ENCODE measurements at places on chromosomes 7 and 10.
A peak's percentile ranks its signal among the peaks of the same experiment; 100 is the strongest.

DNA sequence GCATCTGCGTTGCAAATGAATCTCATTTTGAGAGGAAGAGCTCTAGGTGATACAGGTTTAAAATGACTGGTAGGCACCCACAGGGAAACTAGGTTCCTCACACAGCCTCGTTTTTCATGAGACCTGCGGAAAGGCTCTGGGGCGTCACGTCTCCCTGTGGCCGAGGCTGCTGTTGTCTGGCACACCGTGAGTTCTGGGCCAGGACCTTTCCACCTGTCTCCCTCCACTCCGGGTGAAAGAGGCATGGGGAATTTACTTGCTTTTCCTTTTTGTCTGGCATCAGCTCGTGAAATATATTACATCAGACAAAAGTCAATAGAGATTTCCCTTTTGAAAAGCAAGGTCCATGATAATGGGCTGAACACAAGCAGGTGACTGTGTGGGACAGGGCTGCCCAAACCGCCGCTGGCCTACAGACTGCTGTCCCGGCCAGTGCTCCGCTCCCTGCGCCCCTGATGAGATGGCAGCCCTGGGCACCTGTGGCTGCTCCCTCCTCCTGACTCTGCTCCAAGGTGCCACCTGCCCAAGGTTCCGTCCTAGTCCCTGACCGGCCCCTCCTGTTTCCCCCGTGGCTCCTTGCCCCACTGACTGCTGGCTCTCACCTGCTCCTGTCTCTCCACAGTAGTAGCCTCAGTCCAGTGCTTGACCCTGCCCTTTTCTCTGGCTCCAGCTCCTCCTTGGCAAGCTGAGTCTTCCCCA is 109.6 kb downstream of the NKX6-2 start:
- peak; percentile 26 for DNase-seq

DNA sequence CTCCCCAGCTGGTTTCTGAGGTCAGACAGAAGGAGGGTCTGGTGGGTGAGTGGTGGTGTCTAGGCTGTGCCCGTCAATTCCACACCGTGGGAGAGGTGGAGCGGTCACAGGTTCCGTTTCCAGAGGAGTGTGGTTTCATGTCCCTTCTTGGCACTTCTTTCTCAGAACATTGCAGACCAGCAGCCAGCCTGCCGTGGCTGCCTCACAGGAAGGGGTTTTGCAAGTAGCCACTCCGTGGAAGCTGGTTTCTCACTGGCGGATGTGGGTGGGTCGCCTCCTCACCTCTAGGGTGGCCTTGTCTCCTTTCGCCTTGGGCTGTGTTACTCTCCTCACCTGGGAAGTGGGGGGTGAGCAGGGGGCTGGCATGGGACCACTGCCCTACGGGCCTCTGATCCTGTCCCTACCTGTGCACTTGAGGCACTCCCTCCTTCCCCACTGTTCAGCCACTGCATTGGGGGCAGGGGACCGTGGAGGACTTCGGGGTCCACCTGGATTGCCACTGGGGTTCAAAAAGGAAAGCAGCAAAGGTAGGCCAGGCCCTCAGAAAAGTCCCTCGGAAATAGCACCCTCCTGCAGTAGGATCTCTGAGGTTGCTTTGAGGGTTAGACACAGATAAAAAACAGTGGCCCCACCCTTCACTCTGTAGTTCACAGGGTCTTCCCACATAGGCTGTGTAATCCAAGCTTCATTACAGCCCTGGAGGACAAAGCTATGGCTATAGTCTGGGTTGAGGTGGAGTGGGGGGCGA is 33.9 kb downstream of the TSPAN14 start:
- no peak for DNase-seq

GRCh38 chr10:80414142-80414895 is 6.0 kb downstream of the PRXL2A start:
- DNase-seq = no peak

- DNase-seq = no peak
Measured at GRCh38 chr7:139471740-139472353, 11.6 kb downstream of the KLRG2 start.

DNA sequence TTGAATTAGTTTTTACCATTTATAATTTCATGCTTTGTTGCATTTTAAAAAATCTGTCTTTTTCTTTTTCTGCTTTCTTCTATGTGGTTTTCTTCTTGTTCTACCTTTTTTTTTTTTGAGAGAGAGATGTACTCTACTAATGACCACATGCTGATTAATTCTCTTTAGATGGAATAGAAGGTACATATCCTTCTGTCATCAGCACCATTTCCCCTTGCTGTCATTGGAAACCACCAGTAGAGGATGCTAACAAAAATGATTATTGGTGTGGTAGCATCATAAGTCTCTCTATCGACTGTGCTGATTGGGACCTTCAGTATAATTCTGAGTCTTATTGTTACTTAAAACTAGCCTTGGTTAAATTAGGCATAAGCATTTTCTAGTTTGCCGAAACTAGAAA is 3.6 kb downstream of the ZEB1 start:
- no peak for DNase-seq

GRCh38 chr10:89042562-89042961 is 52.0 kb downstream of the FAS start:
- DNase-seq = no peak

DNA sequence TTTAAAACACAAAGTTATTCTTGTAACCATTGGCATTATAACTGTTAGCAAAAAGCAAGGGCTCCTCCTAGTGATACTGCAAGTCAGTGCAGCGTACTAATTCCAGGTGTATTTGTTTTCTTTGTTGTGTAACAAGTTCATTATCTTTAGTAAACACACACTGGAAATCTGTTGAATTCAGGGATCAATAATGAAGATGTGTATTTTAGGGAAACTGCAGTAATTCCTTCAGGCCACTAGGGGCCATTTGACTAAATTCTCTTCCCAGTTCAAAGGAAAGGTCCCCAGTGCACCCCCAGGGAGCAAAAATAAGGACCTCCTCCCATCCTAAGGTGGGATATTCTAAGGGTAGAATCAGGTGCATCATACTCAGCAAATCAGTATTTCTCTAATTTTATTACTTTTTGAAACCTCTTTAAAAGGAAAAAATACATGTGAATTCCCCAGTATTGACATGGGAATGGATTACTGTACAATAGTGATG is 158.6 kb upstream of the LYZL1 start:
- no peak for DNase-seq

- DNase-seq = no peak
Measured at GRCh38 chr7:90896458-90896857, 300.3 kb downstream of the CDK14 start.

- DNase-seq = peak; percentile 43
Measured at GRCh38 chr7:1586827-1587705, 17.2 kb upstream of the PSMG3 start.

- DNase-seq = no peak
Measured at GRCh38 chr7:20577441-20578071, 37.9 kb upstream of the ABCB5 start.

DNA sequence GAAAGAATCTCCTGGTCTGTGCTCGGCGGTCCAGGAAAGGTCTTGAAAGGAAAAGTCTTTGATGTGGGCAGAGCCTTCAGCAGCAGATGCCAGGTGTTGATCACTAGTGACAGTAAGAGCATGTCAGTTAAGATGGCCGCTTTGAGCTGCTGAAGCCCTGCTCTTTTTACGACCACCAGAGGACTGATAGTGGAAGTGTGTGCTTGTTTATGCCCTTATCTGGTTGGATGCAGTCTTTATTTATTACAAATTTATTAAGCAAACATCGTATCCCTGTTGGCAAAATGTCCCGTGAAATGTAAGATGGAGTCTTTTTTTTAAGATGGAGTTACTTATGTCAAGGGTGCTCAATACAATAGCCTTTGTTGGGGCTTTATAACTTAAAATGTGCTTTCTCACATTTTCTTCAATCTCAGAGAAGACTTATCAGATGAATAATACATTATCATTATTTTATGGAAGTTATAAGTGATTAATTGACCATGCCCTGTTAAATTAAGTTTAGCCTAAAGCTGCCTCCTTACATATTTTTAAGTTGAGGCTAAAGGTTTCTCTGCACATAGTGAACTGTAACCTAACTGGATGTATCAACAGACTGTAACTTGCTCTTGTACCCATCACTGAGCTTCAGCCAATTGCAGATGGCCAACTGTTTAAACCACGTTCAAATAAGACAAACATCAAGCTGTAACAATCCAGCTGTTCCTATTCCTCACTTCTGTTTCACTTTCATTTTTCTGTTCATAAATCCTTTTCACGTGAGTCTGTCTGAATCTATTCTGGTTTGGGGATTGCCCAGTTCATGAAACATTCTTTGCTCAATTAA is 97.4 kb upstream of the PIK3CG start:
- DNase-seq = no peak

DNA sequence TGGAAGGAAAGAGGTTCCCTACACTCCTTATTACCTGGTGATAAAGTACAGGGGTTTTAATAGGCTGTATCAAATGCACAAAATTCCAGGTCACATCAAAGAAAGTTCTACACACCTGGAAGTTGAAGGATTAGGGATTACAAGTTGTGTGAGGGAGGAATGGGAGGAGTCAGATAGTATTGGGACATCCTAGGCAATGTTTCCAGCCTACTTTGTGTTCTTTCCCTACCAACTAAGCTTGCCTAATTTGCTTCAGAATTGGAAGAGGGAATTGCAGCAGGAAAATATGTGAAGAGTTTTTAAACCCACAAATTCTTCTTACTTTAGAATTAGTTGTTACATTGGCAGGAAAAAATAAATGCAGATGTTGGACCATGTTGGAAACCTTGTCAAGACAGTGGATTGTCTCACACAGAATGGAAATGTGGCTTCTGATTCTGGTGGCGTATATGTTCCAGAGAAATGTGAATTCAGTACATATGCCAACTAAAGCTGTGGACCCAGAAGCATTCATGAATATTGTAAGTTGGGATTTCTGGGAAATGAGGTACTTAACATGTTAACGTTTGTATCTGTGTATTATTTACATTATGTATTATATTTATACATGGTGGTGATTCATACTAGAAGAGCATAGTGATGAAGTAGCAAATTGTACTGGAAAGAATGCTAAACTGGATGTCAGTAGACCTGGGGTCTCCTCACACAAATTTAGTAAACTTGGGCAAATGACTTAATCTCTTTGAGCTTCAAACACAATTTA is at the start of gene LIPM:
Gene LIPM, plus strand, starts transcription at position 208 of the 763 bp plus-strand sequence. Its CDS starts 167 bp downstream, at position 375.
- DNase-seq = no peak

DNA sequence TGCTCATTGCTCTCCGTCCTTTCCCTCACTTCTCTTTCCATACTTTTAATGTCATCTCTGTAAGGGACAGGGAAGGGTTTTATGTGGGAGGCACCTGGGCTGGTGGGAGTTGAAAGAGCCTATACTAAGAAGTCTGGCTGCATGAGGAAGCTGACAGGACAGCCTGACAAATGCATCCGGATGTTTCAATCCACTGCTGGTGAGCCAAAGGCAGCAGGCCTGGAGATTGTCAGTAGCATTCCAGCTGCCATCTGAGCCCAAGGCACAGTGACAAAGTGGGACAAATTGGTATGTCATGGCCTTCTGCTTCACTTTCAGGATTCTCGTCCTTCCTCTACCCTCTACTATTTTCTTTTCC is 218.4 kb downstream of the STK31 start:
- DNase-seq = no peak

- DNase-seq = no peak
Measured at GRCh38 chr10:80320377-80320776, 30.9 kb upstream of the MAT1A start.

DNA sequence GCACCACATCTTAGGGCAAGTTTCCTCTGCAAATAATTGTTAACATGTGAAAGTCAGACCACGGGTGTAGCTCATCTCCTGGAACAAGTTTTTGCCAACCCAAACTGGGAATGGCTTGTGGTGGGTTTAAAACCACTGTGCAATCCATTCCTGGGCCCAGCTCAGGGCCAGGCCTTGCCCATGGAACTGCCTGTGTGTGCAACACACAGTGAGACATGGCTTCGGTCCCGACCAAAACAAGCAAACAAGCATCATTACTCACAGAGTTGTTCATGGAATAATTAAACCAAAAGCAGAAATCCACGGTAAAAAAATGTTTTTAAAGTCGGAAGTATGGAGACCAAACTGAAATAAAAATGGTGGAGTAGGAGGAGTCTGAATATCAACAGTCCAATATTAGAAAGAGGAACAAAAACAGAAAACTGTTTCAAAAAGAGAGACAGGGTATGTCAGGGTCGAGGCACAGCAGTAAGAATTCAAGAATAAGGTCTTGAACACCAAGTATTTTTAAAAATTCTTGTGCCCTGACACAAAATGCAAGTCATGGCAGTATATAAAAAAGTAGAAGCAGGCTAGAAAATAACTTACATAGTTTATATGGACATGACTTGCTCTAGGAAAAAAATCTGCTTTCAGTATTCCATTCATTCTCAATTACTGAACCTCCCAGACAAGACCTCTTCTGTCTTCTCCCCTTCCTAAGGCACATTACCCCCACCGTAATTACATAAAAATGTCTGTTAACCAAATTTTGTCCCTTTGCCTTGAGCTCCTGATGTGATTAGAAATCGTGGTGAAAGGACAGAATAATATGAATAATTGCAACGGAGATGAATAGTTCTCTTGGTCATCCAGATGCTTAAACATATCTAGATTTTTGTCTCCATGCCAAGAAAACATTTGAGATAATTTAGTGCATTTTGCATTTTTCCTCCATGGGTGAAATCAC is 88.4 kb downstream of the FAS start:
- DNase-seq = no peak

GRCh38 chr7:42161719-42162118 is 75.3 kb downstream of the GLI3 start:
- no peak for DNase-seq

DNA sequence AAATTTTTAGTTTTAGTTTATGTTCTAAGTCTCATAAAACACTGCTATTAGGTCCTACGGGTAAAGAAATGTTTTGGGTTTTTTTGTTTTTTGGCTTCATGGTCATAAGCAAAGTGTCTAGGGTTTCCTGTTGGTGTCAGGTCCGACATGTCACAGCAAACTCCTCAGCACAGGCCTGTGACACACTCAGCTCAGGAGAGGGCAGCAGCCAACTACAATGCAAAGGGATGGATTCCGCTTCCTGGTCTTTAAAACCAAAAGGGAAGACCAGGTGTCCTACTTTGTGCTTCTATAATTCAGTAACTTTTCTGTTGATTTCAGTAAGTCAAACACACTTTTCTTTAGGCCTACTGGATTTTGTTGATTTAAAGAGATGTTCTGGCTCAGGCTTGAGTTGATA is 83.8 kb upstream of the MACROH2A2 start:
- DNase-seq = no peak

DNA sequence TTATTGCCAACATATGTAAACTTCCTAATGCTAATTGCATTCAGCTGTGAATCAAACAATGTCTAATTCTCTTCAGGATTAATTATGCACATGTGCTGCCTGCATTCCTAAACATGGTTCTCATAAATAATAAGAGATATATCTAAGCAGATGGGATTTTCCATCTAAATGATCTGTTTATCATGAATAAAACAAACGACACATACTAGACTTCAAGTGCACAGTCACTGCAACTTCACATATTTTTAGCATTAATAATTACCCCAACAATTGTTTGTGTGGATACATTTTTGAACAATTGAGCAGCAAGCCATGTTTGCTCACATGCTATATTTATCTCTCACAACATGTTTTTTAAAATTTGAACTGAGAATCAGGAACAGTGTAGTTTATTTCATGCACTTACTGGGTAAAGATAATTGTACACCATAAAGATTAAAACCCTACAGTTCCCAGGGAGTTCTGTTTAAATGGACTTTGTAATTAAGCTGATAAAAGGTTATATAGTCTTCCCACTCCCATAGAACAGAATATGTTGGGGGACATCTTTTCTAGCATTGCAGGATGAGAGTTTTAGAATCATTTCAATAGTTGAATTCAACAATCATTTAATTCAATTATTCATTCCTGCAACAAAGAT is 378.5 kb downstream of the MDFIC start:
- DNase-seq = no peak
